ENCODE measurements at places on chromosomes 16 and 17.
A peak's percentile ranks its signal among the peaks of the same experiment; 100 is the strongest.

DNA sequence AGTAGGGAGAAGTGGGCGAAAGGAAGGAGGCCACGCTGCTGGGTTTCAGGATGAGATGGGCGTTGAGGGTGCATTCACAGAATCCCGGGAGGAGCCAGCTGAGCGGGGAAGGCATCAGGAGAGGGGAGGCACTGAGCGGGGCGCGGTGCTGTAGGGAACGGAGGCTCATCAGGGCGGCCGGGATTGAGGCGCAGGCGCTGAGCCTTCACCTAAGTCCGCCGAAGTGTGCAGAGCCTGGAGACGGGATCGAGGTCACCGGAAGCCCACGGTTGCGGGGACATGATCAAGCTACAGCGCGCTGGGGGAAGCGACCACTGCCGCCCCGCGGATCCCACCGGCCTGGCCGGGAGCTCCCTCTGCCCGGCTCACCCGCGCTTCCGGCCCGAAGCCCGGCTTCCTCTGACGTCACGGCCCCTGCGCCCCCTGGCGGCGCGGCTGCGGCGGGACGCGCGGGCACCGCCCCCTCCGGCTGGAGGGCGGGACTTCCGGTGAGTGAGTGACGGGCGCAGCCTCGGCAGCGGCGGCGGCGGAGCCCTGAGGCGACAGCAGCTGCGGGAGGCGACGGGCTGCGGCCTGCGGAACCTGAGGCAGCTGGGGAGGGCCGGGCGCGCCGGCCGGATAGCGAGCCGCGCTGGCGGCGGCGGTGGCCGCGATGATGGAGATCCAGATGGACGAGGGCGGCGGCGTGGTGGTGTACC is at the start of gene MAPK8IP3:
Gene MAPK8IP3, plus strand, starts transcription at position 508 of the 698 bp plus-strand sequence. Its CDS starts 145 bp downstream, at position 653.
- DNase-seq, result peak; percentile 82

DNA sequence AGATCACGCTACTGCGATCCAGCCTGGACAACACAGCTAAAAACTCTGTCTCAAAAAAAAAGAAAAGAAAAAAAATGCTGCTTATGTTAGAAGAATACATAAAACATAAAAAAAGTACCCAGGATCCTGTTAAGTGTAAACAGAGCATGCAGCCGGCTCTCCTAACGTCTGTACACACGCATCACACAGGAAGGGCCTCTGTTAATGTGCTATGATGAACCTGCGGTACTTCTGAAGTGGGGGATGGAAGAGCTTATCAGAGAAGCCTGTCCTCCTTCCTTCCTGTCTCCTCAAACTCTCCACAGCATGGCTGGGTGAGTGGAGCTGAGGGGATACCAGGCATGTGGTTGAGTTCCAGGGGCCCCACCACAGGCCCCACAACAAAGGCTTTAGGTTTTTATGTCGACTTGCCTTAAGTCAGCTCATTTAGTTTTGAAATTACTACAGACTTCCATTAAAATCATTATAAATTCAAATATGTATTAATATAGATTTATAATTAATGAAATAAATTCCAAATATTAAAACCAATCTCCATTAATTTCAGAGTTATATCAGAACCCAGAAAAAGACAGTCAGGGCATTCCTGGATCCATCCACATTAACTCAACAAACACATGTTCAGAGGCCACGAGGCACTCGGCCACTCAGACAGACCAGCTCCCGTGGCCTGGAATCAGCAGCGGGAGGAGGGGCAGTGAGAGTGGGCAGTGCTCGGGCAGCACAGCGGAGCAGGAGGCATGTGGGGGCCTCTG is 11.7 kb downstream of the CCDC57 start:
- no peak for DNase-seq

DNA sequence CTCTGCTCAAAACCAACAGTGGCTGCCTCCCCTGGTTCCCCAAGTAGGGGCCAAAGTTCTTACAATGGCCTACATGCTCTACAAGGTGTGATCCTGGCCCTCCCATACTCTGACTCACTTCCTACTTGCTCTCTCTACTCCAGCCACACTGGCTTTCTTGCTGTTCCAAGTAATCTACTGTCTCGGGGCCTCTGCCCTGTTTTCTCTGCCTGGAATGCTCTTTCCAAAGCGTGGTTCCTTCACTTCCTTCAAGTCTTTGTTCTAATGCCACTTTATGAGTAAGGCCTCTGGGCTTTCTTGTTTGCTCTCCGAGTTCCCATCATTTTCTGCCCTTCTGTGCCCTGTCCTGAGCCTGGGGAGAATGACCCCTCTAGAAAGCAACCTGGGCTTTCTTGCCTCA is 4.1 kb upstream of the CDH3 start:
- no peak for DNase-seq

GRCh38 chr16:25189305-25189704 is 27.4 kb upstream of the AQP8 start:
- DNase-seq, result no peak

DNA sequence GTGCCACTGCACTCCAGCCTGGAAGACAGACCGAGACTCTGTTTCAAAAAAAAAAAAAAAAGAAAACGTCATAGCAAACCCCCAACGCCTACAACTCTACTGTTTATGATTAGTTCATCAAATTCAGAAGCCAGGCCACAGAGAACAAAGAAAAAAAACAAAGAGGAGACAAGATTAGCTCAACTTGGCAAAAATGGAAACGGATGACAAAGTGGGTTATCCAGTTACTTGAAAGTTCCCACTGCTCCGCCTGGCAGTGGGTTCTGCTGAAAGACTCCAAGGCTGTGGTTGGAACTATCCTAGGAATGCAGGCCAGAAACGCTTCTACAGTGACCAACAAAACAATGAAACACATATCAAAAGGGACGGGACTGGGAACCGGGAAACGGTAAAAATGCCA is 53.1 kb downstream of the MRM3 start:
- peak; percentile 95 for DNase-seq

DNA sequence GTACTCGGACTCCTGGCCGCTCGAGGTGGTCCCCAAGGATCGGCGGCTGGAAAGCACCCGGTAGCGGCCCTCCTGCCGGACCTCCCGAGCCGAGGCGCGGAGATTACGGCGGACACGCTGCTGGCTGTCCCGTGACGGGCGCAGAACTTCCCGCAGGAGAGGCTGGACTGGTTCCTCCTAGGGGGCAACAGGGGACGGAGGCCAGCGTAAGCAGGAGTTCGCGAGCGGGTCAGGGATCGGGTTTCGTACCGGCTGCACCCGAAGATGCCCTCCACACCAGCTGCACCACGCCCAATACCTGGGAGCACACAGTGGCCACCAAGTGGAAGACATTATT is 341 bp downstream of the SLC7A6OS start:
- no peak for DNase-seq

DNA sequence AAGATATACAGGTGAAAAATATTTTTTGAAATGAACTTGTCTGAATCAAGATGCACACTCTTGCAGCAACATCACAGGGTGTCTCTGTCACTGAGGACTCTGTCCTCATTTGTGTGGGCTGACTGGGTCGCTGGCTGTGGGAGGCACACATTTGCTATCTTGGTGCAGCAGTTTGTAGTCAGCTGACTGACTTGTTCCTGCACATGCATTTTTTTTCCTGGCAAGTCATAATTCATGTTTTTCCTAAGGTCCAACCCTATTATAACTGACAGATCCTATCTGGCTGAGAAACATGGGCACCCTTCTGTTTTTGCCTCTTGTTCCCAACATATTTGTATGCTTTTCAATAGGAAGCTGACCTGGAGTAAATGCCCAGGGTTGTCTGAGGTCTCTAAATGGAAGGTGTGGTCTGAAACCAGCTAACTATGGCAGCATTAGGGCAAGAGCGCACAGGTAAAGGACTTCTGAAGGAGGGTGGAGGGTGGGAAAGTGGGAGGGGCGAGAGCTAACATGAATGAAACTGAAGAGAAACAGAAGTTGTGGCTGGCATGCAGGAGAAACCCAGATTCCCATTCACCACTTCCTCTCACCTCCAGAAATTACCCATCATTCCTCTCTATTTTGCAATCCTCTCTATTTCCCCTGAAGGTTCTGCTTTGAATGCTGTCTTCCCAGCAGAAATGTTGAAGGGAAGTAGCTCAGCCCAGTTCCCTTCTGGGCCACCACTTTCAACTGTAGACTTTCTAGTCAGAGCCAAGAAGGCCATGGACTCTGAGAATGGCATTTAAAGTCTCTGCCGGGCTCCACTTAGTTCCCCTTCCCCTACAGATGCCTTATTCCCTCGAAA is 166.1 kb downstream of the PRKCA start:
- peak; percentile 26 for DNase-seq

- DNase-seq, result no peak
Observed at GRCh38 chr16:89599451-89599858, 14.0 kb upstream of the DPEP1 start.

DNA sequence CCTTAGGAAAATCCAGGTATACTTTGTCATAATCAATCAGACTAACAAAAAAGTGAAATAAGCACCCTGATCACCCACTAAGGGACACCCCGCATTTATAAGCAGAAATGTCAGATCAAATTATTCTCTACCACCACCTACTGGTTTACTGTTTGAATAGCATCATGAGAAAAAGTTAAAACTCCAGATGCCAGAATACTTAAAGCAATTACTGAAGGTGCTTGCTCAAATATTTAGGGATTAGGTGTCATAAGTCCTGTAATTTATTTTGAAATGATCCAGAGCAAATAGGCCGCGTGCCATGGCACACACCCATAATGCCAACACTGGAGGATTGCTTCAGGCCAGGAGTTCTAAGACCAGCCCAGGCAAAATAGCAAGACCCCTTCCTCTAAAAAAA is 2.3 kb downstream of the TOP2A start:
- DNase-seq, result peak; percentile 59

DNA sequence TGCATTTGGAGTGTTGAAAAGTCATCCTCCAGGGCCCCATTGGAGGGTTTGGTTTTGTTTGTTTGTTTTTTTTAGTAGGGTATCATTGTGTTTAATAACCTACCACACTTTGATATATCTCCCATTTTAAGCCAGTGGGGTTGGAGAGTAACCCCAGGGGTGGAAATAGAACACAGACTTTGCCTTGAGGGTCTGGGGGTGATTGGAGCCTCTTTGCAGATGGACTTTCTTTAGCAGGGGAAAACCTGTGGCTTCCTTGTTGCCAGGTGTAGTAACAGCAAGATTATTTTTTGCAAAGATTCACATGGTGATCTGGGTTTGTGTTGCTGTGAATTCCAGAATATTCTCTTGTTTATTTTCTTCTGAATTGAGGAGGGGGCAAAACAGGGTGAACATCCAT is 1.5 kb downstream of the ABCC1 start:
- no peak for DNase-seq

- DNase-seq, result no peak
Observed at GRCh38 chr17:9107527-9107926, 86.2 kb downstream of the NTN1 start.

DNA sequence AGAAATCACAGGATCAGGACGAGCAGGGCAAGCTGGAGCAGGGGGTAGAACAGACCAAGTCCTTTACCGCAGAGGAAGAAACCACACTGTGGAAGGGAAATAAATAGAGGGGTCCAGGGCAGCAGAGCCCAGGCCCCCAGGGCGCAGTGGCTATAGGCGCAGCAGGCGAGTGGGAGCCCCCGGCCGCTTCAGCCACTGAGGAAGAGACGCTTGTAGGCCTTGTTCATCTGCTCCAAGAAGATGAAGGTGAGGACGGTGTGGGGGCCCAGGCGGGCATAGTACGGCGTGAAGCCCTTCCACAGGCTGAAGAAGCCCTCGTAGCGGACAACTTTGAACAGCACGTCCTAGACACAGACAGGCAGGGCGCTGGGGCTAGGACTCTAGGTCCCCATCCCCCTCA is 2.3 kb downstream of the SLC25A11 start:
- no peak for DNase-seq

DNA sequence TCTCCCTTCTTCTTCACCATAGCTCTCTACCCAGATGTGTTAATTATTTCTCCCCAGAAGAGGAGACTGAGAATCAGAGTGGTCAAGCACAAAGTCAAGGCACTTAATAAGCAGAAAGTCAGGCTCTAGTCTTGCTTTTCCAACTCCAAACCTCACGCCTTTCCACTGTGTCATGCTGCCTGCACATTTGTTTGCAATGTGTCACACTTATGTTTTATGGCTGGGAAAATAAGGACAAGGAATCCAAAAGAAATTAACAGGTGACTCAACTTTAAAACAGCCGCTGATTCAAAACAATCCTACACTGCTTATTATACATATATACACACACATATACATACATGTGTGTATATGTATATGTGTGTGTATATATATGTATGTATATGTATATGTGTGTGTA is 255.7 kb upstream of the DYNLRB2 start:
- peak; percentile 89 for DNase-seq

DNA sequence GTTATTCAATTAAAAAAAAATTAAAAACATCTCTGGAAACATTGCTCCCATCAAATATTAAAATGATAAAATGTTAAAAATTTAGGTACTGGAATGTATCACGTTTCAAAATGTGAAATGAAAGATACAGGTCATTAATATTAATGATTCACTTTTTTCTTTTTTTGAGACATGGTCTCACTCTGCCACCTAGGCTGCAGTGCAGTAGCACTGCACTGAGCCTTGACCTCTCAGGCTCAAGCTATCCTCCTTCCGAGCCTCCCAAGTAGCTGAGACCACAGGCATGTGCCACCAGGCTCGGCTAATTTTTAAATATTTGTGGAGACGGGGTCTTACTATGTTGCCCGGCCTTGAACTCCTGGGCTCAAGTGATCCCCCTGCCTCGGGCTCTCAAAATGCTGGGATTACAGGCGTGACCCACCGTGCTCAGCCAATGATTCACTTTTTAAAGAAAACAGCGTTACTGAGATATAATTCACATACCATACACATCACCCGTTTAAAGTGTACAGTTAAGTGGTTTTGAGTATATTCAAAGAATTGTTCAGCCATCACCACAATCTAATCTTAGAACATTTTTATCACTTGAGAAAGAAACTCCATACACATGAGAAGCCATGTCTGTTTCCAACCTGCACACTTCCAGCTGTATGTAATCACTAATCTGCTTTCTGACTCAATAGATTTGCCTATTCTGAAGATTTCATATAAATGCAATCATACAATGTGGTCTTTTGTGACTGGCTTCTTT is 19.1 kb upstream of the NETO2 start:
- DNase-seq, result peak; percentile 4

- no peak for DNase-seq
Observed at GRCh38 chr16:4654011-4654963, 29.7 kb downstream of the MGRN1 start.

DNA sequence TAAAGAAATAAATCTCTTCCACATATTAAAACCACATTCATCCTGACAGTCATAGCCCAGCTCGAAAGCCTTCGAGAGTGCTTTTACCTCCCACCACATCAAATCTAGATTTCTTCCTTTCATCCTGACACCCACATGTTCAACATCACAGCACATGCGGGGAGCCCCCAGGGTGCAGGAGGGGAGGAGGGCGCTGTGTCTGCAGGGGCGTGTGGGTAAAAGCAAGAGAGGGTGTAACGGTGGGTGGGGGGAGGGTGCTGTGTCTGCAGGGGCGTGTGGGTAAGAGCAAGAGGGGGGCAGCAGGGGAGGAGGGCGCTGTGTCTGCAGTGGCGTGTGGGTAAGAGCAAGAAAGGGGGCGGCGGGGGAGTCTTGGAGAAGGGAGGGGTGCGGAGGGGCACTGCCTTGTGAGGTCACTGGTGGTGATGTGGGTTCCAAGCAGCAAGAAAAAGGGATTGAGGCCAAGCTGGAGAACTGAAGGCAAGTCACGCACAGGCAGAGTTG is 34.7 kb downstream of the ADCY9 start:
- DNase-seq, result peak; percentile 49

- no peak for DNase-seq
Observed at GRCh38 chr16:74556375-74556922, 50.5 kb downstream of the GLG1 start.

All from IMR-90 (cell line).